Stimulated activated CD4-positive, alpha-beta T cell treated with anti-CD3 and anti-CD28 coated beads, Interleukin-15, amount 100 ng/mL, for 1 hour (primary cell): ENCODE measurements at places on chromosomes 1 and 21.

GRCh38 chr1:151356696-151357095 lies 9.6 kb upstream of the RFX5 start:
- DNase-seq = no peak

DNA sequence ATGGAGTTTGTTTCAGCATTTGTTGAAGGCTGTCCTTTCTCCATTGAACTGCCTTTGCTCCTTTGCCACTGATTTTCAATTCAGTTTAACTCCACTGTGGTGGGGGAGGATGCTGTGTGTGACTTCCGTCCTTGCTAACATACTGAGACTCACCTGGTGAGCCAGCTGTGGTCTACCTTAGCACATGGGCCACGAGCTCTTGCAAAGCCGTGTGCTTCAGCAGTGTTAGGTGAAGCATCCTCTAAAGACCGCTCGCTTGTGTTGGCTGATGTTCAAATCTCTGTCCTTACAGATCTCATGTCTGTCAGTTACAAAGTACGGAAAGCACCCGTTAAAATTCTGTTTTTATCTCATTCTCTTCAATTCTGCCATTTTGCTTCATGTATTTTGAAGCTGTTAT lies 3.6 kb upstream of the SPATC1L start:
- DNase-seq = no peak

DNA sequence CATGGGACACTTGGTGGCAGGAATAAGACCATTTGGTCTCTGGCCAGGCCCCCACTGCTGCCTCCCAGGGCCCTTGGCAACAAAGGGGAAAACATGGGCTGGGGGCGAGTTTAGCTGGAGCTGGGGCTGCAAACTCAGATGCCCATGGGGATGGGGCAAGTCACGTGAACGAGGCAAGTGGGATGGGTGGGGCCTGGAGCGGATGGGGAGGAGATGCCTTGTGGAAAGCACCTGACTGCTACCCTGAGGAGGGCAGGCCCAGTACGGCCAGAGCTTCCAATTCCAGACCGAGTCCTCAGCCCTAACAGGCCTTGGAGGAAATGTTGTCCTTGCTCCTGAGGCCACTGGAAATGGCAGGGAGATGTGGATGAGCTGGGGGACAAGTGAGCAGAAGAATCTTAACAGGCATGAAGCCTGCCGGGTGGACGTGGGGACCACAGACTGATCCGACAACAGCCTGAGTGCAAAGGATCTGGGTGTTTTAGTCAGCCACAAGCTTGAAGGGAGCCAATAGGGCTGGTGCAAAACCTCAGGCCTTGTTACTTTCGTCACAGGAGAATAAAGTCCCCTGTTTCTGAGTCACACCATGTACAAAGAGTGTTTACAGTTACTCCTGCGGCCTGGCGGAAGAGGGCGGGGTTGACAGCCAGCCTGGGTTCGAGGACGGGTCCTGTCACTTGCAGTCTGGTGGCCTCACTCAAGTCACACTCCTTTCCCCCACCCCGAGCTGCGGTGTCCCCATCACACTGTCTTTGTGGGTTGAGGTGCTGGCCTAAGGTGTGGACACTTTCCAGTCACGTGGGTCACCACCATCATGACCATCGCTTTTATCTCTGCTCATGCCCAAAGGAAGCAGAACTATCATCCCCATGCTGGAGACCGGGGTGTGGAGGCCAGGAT lies 19.1 kb downstream of the RUNX3 start:
- DNase-seq = peak; percentile 55

GRCh38 chr1:169624122-169624521 lies 5.8 kb downstream of the SELP start:
- no peak for DNase-seq

DNA sequence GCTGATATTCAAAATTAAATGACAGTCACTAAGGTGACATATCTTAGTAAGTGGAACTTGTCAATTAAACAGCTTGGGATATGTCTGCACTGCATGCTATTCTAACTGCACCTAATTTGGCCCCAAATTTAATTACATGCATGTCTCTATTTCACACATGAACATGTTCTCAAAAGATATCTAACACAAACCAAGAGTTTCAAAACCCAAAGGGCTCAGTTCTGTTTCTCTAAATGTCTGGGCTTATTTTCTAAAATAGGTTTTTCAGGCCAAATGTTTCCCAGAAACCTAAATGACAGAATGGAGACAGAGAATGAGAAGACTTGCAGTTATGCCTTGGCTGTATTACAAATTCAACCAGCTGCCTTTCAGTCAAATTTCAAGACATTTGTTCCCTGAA lies 11.3 kb downstream of the RAB29 start:
- DNase-seq = no peak

DNA sequence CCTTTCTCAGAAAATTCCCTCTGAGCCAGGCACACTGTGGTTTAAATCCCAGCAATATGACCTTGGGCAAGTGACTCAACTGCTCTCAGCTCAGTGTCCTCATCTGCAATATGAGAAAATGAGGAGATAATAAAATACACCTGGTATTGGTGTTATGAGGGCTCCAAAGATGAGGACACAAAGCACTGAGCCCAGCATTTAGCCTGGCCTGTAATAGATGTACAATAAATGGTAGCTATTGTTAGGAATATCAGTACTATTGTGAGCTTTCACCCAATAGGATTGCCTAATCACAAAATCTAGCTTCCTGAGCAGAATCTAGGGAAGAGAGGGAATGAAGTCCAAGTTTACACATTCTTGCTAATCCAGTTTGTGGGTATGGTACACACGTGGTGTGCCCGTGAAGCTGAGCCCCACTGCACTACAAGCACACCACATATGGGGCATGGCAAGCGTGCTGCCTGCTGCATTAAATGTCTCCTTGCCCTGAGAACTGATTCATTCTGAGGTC lies 24.3 kb upstream of the SLC30A1 start:
- DNase-seq = no peak

DNA sequence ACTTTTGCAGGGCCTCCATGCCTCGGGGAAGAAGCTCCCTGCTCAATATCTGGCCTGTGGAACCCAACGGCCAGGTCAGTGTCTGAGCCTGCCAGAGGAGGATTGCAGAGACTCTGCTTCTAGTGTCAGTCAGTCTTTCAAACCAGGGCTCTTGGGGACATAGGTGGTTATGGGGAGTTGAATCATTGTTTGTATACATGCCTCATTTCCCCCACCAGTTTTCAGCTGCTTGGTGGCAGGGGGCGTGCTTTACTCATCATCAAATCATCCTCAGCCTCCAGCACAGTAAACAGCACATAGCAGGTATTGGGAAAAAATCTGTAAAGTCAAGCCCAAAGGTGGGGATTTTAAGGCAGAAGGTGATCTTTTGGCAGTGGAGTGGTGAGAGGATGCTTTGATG lies 17.4 kb upstream of the FAM89A start:
- no peak for DNase-seq

GRCh38 chr1:55869065-55869464 lies 653.9 kb upstream of the USP24 start:
- no peak for DNase-seq

GRCh38 chr1:42086146-42086545 lies 67.1 kb upstream of the GUCA2B start:
- DNase-seq = no peak

- DNase-seq = no peak
Measured at GRCh38 chr1:11985851-11986250, 5.6 kb downstream of the MFN2 start.

- no peak for DNase-seq
Measured at GRCh38 chr1:67955591-67955990, 94.8 kb downstream of the DIRAS3 start.

GRCh38 chr1:212624976-212625501 lies 16.5 kb downstream of the ATF3 start:
- no peak for DNase-seq

DNA sequence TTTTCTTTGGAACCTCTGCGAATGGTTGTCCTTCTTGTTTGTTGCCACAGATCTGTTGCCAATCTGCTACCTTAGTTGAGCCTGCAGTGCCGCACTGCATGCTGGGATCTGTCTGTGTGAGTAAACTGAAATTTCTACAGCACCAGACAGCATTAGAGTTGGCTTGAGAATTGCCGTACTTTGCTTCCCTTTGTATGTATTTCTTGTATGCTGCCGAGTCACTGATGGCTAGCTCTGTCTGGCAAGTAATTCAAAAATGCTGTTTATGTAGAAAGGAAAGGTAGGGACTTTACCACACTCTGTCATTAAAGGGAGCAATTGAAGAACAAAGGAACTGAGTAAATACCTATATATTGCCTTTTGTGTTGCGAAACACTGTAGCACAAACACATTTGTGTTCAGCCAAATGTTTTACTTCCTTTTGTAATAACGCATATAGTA lies 857.4 kb downstream of the USP25 start:
- DNase-seq = no peak

- no peak for DNase-seq
Measured at GRCh38 chr1:160755911-160756848, 17.1 kb downstream of the SLAMF7 start.

GRCh38 chr1:50232336-50232735 lies 123.6 kb downstream of the ELAVL4 start:
- no peak for DNase-seq

DNA sequence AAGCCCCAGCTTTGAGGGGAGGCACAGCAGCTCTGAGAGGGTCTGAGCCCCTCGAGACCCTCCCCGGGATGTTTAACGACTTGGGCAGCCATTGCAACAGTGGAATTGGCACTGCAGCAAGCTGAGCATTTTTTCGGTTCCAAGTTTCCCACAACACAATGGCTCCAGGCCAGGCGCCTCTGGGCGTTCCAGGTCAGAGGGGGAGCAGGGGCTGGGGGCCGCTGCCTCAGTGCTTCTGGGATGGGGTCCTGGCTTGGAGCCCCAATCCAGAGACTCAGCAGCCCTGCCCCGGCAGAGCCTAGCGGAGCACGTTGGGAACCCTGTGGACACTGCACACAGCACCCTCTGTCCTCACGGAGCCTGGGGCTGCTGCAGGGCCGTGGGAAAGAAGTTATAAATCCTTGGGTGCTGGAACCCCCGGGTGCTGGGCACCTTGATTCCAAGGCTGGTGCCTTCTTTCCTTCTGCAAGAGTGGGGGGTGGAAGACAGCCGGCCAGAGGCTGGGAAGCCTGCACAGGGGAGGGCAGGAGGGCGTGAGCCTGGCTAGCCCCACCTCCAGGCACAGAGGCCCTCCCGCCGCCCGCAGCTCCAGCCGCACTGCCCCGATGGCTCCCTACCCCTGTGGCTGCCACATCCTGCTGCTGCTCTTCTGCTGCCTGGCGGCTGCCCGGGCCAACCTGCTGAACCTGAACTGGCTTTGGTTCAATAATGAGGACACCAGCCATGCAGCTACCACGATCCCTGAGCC lies 50.1 kb downstream of the COL18A1 start:
- no peak for DNase-seq

DNA sequence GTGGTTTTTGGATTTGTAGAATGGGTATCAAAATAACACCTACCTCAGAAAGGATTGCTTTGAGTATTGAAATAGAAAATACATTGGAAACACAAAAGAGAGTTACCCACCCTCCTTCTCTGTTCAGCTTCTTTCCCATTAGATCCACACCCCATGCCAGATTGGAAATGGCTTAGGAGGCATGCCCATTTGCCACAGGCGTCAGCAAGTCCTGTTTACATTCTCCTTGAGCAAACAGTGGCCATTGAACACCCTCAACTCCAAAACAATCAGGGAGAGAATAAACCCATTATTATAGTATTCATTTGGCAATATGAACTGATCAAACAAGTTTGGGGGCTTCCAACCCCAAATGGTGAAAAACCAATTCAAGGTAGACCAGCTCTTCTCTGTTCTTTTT lies 2.4 kb downstream of the ELAPOR1 start:
- no peak for DNase-seq

DNA sequence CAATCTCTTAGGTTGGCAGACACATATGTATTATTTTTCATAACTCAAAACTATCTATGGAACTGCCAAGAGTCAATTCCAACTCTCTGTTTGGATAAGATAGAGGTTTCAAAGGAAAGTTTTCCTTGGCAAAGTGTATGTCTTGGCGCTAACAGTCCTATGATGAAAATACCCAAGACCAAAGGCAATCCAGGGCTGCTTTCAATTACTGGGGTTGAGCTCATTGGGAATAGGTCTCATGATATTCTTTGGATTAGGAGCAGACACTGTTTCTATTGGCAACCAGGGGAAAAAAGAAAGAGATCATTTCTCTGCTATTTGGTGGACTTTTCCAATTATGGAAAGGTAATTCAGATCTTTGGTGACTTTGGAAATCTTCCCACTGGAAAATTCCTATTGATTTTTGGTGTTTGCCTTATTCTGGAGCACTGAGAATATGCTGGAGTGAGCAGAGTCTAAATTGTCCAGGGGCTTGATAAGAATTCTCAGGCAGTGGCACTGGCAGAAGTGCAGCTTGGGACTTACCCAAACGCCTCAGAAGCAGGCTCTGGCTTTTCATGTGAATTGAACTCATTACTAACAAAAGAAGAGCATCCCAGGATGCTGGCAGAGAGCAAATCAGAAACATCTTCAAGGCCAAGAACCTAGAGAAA lies 20.4 kb upstream of the PLXNA2 start:
- no peak for DNase-seq

GRCh38 chr1:8875216-8875861 lies 3.1 kb downstream of the ENO1 start:
- DNase-seq = no peak

GRCh38 chr1:236024641-236025040 lies 40.2 kb downstream of the NID1 start:
- DNase-seq = no peak

DNA sequence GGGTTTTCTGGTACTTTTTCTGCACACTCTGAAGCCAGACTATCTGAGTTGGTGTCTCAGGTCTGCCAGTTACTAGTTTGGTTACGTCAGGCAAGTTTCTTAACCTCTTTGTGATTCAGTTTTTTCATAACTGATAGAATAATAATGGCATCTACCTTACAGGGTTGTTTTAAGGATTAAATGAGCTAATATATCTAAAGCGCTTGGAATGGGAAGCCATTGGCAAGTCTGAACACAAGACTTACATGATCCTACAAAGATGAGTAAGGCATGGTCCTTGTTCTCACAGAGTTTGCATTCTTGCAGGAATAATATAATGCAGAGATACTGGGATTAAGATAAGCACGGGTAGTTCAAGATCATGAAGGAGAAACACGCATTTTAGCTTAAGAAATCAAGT lies 9.2 kb upstream of the DENND2D start:
- no peak for DNase-seq

GRCh38 chr1:204384636-204385352 lies 25.1 kb upstream of the PLEKHA6 start:
- DNase-seq = no peak

DNA sequence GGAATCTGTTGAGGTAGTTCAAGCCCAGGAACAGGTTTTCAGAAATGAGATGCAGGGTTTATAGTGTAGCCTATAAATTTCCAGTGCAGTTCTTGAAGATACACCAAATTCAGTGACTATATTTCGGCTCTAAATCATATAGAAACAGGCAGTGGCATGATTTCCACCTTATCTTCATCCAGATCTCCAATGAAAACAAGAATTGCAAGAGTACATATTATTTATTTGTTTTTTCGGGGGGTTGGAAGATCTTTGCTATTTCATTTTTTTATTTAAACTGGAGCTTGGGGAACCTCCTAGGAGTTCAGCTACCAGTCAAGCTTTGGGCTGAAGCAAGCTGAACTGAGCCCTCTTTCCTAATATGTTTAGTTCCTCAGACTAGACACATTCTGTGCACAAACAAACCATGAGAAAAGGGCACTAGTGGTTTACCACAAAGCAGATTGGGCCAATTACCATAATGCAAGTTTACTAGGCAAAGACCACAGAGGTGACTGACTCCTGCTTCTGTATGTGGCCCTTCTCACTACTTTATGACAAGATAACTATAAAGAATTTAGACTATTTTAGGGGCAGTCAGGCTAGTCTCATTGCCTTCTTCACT lies 68.5 kb downstream of the RGS2 start:
- no peak for DNase-seq

- DNase-seq = no peak
Measured at GRCh38 chr1:150765296-150765976, at the start of gene CTSS. CTSS (minus strand) TSS chr1:150765778; CDS start chr1:150764763, 1,015 bp downstream.

- no peak for DNase-seq
Measured at GRCh38 chr1:3662080-3662671, 9.9 kb downstream of the TP73 start.
